ENCODE measurements at places on chromosomes 4 and X.

- no peak for DNase-seq
Measured at GRCh38 chr4:11732155-11732554, 303.5 kb upstream of the HS3ST1 start.

DNA sequence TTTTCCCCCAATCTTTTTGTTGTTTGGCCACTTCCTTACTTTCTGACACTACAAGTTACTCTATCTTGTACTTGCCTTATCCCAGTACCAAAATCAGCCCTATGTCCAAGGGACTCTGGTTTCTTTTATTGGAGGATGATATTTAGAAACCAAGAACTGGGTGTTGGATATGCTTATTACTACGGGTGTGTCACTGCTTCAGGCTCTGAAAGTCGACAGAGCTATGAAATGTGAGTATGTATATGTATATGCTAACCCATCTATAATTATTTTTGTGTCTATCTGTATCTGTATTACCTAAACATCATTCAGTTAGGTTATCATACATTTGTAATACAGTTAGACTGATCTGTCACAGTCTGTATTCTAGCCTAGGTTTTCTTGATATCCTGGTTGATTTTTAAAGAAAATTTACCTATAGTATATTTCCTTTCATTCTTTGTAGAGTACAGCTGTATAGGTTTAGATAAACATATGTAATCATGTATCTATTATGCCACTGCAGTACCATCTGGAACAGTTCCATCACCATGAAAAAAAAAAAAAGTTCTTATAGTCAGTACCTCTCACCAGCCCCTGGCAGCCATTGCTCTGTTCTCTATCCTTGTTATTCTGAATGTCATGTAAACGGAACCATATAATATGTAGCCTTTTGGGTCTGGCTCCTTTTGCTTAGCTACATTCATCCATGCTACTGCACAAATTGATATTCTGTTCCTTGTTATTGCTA, 18.1 kb downstream of the SEC24B start:
- no peak for DNase-seq

DNA sequence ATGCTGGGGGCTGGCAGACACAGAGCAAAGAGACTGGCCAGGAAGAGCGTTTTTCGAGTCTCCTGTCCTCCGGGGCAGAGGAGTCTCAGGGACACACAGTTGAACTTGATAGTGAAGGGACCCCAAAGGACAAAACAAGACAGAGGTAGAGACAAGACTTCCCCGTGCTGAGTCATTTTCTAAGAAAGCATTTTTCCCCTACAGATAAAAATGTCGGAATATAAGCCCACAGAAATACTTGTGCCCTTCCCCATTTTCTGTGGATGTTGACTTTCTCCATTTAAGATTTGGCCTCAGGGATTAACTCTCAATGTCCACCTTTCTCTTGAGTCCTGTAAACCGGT, 523 bp upstream of the BTK start:
- no peak for DNase-seq

DNA sequence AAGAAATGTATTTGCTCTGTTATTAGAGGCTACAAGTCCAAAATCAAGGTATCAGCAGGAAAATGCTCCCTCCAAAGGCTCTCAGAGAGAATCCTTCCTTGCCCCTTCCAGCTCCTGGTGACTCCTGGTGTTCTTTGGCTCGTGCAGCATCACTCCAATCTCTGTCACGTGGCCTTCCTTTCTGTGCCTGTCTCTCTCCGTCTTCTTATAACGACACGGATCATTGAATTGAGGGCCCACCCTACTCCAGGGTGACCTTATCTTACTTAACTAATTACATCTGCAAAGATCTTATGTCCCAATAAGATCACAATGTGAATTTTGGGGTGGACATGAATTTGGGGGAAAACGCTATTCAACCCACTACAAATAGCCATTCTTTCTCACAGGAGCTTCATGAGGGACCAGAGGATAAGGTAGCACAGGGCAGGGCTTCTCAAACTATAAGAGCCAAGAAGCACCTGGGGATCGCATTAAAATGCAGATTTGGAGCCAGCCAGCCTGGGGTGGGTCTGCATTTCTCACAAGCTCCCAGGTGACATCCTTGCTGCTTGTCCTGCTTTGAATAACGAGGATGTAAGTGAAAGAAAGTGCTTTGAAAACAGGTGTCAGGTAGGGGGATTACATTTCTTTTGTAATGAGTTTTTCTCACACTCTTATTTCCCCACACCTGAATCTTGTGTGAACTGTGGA, 41.9 kb upstream of the APLN start:
- no peak for DNase-seq

DNA sequence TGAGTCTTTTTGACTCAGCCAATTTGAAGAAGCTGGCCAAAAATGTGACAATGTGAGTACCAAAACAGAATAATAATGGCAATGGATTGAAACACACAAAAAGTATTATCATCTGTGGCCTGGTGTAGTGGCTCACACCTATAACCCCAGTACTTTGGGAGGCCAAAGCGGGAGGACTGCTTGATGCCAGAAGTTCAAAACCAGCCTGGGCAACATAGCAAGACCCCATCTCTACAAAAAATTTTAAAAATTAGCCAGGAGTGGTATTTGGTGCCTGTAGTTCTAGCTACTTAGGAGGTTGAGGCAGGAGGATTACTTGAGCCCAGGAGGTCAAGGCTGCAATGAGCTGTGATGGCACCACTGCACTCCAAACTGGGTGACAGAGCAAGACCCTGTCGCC, 41.5 kb downstream of the PLK4 start:
- DNase-seq = no peak

DNA sequence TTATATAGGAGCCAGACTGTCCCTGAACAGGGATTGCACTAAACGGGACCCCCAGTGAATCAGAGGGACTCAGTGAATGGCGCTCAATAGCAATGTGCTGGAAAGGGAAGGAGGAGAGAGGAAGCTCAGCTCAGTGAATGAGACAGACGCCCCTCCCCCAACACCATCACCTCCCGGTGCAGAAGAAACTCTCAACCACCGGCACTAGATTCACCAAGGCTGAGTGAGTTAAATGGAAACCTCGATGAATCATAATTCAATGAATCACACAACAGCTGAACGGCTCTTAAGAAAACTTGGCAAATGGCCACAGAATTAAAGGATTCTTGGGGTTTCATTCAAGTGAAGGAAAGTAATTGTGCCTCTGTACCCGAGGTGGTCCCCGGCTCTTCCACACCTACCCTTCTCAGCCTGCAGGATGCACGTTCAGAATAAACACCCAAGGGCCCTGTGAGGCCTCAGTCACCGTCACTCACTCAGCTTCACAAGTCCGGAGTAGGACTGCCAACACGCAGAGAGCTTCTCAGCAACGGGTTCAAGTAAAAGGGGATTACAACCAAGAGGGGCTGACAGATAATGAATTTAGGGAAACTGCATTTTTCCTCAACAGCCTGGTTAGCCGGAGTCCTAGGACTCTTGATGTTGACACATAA, 29.3 kb downstream of the CRMP1 start:
- no peak for DNase-seq

GRCh38 chr4:183888564-183888963, 16.5 kb upstream of the STOX2 start:
- no peak for DNase-seq

GRCh38 chr4:121278811-121279368, 101.9 kb downstream of the QRFPR start:
- no peak for DNase-seq

DNA sequence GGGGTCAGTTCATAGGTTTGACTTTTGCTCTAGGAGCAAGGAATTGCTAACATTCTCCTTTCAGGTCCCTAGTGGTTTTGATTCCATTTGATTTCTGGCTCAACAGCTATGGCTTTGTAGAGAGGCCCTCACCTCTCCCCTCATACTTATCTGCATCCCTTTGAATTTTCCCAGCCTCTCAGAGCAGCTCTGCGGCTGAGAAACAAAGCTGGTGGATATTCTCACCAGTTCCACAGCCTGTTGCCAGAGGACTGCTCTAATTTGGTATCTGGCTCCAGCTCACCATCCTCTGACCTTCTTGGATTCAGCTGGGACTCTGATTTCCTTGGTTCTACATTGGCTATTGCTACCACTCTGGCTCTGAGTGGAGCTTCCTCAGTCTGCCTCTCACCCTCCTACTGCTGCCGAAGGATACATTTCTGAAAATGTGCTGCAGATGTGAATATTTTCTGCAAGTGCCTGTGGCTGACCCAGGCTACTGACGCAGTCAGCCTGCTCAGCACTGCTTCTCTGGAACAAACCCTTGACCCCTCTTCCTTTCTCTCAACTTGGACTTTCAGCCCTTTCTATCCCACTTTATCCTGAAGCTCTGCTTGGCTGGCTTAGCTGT, 110.9 kb upstream of the ENPEP start:
- no peak for DNase-seq

GRCh38 chr4:56637154-56637553, 43.9 kb downstream of the HOPX start:
- DNase-seq = no peak

GRCh38 chrX:19532709-19533108, 17.4 kb upstream of the MAP3K15 start:
- DNase-seq = no peak

GRCh38 chr4:4233610-4234009, 6.9 kb upstream of the OTOP1 start:
- no peak for DNase-seq

- DNase-seq = no peak
Measured at GRCh38 chr4:35538807-35539206, 705.5 kb downstream of the ARAP2 start.

DNA sequence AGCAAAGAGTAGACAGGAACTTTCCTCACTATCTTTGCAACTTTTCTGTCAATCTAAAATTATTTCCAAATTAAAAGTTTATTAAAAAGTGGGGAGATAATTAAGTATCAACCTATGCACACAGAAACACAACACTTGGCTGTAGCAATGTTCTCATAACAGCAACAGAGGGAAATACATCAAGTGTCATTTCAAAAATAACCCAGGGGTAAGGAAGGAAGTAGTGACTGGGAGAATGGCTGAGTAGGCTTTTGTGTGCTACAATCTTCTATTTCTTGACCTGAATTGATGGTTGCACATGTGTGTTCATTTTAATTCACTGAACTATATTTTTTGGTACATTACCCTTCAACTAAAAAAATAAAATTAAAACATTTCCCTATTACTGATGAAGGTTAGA, 67.5 kb downstream of the ABCG2 start:
- DNase-seq = no peak

- no peak for DNase-seq
Measured at GRCh38 chr4:154569028-154569427, 6.2 kb downstream of the FGB start.

DNA sequence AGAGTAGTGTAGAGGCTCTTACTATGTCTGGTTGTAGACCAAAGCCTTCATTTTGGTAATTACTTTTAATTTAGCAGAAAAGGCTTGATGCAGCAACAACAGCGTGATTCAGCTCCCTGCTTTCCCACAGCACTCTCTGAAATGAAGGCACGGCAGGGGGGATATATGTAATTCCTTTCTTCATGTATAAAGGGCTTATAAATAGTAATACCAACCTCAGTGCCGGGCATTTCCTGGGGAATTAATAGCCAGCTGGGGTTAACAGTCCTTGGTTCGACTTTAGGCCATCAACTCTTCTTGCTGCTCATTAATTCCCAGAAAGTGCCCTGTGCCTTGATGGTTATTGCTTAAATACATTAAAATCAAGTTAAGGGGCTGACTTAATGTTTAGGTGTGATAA, 669.0 kb downstream of the ZNF674 start:
- DNase-seq = no peak

DNA sequence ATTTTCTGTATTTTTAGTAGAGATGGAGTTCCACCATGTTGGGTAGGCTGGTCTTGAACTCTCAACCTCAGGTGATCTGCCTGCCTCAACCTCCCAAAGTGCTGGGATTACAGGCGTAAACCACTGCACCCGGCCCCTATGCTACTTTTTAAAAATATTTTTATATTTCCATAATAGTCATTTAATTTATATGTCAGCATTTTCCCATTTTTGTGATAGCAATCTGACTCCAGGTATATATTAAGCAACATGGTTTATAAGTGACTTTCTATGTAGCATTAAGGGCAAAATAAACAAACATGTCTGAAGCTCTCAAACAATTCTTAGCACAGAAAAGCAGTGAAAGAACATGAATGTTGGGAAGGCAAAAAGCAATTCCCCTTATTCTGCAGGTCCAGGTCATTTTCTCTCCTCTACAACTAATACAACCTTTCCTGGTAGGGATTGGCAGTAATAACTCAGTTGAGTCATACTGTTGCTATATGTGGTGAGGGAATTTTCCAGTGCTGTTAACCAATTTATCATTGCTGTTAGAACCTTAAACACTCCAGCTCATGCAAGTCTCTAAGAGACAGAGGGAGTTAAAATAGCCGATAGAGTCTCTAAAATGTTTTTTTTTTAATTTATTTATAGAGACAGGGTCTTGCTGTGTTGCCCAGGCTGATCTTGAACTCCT, 24.0 kb downstream of the SMIM14 start:
- no peak for DNase-seq

DNA sequence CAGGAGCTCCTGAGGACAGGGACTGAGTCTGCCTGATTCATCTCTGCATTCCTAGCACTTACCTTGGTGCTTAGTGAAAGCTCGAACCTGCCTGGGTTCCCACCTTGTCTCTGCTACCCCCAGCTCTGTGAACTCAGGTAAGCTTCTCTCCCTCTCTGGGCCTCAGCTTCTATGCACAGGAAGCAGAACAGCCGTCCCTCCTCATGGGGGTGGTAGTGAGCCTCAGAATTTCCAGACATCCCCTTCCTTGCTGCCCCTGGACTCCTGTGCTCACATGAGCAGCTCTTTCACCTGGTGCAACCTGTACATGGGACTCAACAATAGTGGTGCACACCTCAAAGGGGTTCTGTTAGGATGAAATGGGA, 50.8 kb downstream of the HTRA3 start:
- no peak for DNase-seq

- DNase-seq = no peak
Measured at GRCh38 chr4:786861-787300, 39.0 kb downstream of the CPLX1 start.

- DNase-seq = no peak
Measured at GRCh38 chrX:44927398-44927797, 54.4 kb downstream of the KDM6A start.

DNA sequence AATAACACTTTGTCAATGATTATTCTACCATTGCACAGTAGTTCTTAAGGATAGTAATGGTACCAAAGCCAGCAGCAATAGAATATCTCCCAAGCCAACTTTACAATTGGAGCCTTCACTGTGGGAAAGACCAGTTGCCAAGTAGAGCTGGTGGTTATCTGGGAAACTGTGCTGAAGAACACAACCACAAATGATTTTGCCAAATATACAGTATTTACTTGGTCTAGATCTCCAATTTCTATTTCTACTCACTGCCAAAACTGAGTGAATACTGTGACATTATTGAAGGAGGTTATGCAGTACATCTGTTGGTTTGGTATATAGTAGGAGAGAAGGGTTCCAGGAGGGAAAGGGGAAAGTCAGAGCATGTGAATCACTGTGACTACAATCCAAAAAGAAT, 3.8 kb downstream of the TET2 start:
- DNase-seq = no peak

- DNase-seq = no peak
Measured at GRCh38 chr4:41369680-41370079, 113.0 kb downstream of the UCHL1 start.

DNA sequence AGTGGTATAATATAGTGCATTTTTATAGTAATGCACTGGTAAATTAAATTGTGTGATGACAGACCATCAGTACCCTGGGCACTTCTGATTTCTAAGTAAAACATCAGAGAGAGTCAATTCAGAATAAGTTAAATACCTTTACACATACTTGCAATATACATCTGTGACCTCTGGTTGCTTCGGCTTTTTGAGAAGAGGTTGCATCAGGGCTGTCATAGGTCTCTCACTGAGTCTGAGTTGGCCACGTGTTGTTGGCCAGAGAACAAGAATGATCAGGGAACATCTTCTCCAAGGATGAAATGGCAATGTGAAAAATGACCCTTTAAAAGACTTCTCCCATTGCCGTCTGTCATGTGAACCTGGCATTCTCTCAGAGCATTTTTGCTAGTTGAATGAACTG, 36.9 kb upstream of the PUDP start:
- DNase-seq = no peak
